ENCODE measurements at places on chromosomes 16 and 17.

DNA sequence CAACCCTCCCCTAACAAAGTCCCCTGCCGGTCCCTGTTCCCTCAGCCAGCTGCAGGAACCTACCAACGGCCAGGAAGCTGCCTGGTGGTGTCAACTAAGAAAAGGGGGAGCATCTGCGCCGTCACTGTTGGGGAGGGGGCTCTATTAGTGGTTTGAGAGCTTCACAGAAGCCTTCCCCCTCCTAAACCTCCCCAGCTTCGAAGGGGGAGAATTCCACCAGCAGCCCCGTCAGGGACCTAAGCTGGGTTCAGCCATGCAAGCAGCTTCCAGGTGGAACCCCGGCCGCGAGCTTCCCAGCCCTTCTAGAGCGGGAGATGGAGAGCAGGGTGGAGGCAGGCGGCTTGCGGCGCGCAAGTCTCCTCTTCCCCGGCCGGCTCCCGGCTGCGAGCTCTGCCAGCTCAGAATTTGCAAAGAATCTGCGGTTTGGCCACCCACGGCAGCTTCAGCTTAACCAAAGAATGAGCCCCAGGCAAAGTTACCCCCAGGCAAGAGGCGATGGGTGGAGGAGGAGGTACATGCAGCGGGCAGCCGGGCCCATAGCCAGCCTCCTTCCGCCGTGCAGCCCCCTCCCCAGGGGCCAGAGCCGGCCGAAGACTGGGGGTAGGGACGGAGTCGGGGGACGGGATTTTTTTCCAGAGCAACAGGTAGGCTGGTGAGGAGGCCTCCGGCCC is 33.7 kb downstream of the DDX19A start:
- no peak for DNase-seq

DNA sequence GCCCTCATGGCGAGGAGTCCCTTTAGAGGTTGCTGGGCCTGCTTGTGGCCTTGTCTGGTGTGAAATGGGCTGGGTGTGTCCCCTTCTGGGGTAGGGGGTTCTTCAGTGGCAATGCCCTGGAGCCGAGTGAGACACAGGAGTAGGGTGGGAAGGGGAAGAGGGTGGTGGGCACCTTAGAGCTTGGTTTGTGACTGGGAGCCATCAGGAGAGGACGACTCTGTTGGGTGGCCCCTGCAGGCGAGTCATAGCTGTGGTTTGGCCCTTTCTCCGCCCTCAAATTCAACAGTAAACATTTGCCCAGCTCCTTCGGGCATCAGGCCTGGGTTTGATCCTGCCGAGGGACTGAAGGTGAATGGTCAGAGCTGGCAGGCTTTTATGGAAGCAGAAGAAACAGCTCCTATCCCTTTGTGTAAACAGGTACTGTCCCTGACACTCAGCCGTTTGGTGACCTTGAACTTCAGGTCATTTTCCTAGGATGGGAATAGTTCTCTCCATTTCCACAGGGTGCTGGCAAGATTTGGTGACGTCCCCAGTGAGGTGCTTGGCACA is 2.9 kb downstream of the E4F1 start:
- no peak for DNase-seq

GRCh38 chr17:57708410-57708809 is 36.7 kb downstream of the CCDC182 start:
- DNase-seq = no peak

GRCh38 chr17:38559051-38559879 is 46.5 kb downstream of the SRCIN1 start:
- DNase-seq = peak; percentile 90

DNA sequence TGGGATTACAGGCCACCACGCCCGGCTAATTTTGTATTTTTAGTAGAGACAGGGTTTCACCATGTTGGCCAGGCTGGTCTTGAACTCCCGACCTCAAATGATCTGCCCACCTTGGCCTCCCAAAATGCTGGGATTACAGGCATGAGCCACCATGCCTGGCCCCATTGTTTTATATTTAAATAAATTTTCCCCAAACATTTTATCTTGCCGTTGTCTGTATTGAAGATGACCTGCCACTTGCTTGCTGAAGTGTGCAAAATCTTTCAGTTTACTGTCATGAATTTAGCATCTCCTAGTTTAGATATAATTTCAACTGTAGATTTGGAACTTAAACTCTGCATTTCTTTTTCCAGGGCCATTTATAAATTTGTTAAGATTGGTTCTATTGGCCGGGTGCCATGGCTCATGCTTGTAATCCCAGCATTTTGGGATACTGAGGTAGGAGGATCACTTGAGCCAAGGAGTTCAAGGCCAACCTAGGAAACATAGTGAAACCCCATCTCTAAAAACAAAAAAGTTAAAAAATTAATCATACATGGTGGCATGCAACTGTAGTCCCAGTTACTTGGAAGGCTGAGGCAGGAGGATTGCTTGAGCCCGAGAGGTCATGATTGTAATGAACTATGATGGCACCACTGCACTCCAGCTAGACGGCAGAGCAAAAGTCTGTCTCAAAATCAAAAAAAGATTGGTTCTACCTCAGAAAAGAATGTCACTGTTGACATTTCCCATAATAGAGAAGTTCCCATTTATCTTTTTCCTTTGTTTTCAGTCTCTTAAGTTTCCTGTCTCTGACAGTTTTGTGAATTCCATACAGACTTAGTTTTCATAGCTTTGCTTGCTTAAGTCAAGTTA is 84.4 kb downstream of the VMP1 start:
- DNase-seq = no peak

GRCh38 chr16:53417976-53418375 is 16.3 kb upstream of the RBL2 start:
- no peak for DNase-seq

Measured in NCI-H1105 (cell line).